ENCODE measurements at places on chromosomes 1 and 21. TPM values are rescaled to one million over a fixed set of nuclear protein-coding genes. Genes with fewer than 3 reads are reported as not detected.

Gene TNFRSF4
- total RNA-seq = 1.8 TPM

Gene IL19
- not detected for total RNA-seq

- DNase-seq = no peak
Measured at GRCh38 chr1:90561911-90562310, 155.2 kb downstream of the BARHL2 start.

DNA sequence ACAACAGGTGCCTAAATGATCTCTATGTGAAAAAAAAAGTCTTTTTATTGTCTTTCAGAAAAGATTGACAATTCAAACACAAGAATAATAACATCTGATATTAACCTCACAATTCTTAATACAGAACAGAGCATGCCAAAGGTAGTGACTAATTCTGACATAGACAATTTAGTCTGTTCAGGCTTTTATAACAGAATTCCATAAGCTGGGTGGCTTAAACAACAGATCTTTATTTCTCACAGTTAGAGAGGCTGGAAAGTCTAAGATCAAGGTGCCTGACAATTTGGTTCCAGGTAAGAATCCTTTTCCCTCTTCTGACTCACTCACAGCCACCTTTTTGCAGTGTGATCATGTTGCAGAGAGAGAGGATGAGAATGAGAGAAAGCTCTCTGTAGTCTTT, 27.0 kb downstream of the DPYD start:
- no peak for DNase-seq

- no peak for DNase-seq
Measured at GRCh38 chr1:222375701-222376100, 172.2 kb downstream of the HHIPL2 start.

DNA sequence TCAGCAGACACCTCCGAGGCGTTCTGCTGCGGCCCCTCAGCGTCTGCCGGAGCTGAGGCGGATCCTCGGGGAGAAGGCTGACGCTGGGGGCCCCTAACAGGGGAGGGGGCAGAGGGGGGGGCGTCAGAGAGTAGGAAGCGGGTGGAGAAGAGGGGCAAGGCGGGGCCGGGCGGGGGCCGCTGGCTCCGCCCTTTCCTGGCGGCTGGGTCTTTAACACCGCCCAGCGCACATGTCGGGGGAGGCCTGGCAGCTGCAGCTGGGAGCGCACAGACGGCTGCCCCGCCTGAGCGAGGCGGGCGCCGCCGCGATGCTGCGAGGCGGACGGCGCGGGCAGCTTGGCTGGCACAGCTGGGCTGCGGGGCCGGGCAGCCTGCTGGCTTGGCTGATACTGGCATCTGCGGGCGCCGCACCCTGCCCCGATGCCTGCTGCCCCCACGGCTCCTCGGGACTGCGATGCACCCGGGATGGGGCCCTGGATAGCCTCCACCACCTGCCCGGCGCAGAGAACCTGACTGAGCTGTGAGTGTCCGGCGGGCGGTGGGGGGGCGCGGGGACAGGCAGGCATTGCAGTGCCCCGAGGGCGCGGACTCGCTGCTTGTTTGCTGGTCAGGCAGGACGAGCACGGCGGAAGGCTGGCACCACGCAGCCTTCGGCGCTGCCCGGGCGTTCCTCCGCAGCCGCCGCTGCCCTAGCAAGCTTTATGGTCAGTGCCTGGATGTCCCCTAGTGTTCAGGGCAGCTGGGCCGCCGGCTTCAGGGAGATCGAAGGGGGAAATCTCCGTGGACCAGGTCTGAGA, at the start of gene NTRK1:
Gene NTRK1 (plus strand): TSS at position 238 of the 796 bp plus-strand sequence. CDS start 70 bp downstream, at position 308.
- DNase-seq = peak; percentile 49

All from ovary (tissue), 10 donors.